ENCODE measurements at places on chromosomes 13 and 19. TPM values are rescaled to one million over a fixed set of nuclear protein-coding genes. Genes with fewer than 3 reads are reported as not detected.

Gene FBXO27
- total RNA-seq, result 0.98 TPM

Gene NOTCH3
- total RNA-seq, result 0.84 TPM

Gene ZNF708
- total RNA-seq, result 9.7 TPM

Gene GJB2
- total RNA-seq, result 0.05 TPM

Gene FCER2
- total RNA-seq, result not detected

Gene CLDND2
- total RNA-seq, result not detected

Gene PTGIR
- not detected for total RNA-seq

Gene ZNF284
- 2.4 TPM for total RNA-seq

Gene KLK4
- total RNA-seq, result not detected

Gene SPC24
- total RNA-seq, result 88.9 TPM

Gene TEX26
- total RNA-seq, result not detected

Gene NXNL1
- total RNA-seq, result not detected

Gene STAP2
- total RNA-seq, result 36.6 TPM

Gene CEACAM20
- not detected for total RNA-seq

Gene ZNF563
- 2.2 TPM for total RNA-seq

Data from dermis blood vessel endothelial cell (primary cell).